ENCODE measurements at places on chromosomes 1 and 21.

- DNase-seq: no peak
Measured at GRCh38 chr1:6239950-6240768, 3.8 kb upstream of the HES3 start.

DNA sequence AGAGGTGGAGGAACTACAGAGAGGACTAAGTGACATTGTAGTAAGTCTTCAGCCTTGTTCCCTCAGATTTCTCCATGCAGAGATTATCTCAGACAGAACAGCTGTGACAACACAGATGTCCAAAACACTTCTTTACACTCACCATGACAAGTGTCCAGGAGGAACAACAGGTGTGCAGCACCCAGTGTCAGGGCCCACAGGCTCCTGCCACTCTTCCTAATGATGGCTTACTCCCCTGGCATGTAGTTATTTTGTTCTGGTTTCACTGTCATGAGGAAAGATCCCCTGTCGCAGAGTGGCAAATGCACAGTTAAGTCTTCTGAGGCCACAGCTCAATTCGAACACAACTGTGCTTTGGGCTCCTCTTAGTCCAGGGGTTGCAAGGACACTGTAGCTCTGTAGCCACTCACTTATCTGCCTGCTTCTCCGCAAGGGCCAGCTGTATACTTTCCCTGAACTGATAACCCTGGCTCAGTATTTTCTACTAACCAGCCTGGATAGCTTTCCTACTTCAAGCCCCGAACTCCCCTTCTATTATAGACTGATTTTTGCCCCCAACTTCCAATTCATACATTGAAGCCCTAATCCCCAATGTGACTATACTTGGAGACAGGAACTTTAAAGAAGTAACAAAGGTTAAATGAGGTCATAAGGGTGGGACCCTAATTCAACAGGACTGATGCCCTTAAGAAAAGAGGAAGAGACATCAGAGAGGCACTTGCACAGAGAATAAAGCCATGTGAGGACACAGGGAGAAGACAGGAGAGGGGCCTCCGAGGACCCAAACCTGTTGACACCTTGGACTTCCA lies 11.1 kb downstream of the PDZK1 start:
- DNase-seq: no peak

DNA sequence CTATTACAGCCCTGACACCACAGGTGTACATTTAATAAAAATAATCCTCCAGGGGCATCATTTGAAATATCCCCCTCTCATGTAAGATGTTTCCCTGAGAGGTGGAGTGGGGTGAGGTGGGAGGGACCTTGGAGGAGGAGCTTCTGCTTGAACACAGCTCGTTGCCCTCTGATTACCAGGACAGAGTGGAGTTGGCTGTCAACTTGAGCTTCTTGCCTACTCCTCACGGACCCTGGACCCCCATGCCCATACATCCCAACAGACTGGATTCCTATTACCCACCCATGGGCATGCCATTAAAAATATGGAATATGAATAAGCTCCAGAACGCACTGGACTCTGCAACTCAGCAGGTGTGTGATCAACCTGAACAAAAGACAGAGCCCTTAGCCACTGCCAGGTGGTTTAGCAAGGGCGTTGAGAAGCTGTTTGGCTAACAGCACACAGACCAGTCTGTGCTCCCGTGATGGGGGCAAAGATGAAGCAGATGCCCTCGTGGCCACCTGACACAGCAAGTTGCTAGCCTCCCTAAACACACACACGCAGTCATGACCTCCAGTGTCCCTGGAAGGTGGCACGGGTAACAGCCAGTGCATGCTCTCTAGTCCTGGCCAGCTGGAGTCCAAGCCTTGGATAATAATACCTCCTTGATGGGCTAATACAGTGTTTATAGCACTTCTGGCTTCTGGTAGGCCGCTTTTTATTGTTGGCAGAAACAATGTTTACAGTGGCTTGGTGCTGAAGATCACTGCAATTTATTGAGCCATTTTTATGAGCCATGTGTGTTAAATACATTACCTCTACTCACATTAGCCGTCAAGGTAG lies 155.0 kb downstream of the TOMM20 start:
- DNase-seq: no peak

GRCh38 chr1:96588416-96588995 lies 133.1 kb upstream of the PTBP2 start:
- DNase-seq: no peak

DNA sequence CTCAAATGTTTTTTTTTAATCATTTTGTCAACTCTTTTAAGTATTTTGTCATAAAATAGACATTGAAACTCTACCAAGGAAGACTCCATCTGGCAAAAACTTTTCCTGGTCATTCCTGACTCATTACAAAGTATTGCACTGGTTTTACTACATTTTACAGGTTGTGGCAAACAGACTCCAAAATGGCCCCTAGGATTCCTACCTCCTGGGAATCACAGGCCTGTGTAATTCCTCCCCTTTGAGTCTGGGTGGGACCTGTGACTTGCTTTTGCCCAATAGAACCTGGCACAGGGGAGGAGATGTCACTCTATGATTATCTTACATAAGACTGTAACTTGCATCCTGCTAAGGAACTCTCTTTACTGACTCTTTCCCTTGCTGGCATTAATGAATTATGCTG lies 123.6 kb upstream of the KCNJ6 start:
- no peak for DNase-seq

DNA sequence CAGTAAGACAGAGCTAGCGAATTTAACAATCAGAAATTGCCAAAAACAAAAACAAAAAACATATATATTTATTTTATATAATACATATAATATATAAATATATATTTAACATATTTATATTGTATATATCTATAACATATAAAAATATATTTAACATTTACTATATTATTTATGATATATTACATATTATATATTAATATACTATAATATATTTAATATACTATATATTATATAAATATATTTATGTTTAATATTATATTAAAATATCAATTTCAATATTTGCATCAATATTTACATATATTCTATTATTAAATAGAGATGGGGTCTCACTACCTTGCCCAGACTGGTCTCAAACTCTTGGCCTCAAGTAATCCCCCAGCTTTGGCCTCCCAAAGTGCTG lies 50.9 kb downstream of the TBX19 start:
- no peak for DNase-seq
